ENCODE measurements at places on chromosomes 12 and 14.
A peak's percentile ranks its signal among the peaks of the same experiment; 100 is the strongest.

DNA sequence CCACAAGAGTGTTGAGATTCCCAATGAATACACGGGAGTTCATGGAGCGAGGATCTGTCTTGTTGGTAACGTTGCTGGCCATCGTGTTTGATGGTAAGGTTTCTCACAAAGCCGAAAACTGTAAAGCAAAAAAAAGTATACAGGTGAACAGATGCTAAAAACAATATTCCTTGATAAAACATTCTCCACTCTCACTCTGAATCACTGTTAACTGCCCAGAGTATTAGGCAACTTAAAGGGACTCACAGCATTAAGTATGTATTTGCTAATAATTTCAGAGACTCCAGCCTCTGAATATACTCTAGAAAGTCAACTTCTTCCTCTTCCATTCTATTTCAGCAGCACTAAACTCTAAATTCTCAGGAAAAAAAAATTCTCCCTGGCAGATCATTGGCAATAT, 35.1 kb downstream of the HNRNPC start:
- DNase-seq, result no peak

GRCh38 chr14:54348923-54349620, 47.7 kb upstream of the CDKN3 start:
- DNase-seq, result peak; percentile 60

DNA sequence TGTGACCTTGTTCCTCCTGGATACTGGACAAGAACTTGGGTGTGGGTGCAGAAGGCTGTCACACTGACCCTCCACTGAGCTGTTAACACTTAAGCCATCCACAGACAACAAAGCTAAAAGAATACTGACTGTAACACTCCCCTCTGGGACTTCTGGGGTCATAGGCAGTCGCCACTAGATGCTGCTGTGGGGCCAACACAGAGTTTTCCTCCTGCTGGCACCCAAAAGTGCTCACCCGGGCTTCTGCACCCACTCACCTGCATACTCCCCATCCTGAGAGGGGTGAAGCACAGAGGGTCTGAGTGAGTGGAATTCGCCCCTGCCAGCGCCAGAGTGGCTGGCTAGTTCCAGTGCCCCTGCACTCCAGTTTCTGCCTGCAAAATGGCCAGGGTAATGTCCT, 422.4 kb upstream of the LMO3 start:
- no peak for DNase-seq

DNA sequence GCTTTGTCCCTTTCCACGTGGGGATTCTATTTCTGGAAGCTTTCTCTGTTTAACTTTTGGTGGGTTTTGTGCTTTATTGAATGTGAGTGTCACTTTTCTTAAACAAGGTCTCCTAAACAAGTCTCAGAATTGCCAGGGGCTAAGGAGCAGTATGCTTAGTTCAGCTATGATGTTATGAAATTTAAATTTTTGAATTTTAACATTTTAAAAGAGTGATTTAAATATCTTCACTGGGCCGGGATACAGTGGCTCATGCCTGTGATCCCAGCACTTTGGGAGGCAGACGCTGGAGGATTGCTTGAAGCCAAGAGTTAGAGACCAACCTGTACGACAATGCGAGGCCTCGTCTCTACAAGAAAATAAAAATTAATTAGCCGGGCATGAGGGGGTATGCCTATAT, 276.2 kb downstream of the ERC1 start:
- DNase-seq, result no peak

DNA sequence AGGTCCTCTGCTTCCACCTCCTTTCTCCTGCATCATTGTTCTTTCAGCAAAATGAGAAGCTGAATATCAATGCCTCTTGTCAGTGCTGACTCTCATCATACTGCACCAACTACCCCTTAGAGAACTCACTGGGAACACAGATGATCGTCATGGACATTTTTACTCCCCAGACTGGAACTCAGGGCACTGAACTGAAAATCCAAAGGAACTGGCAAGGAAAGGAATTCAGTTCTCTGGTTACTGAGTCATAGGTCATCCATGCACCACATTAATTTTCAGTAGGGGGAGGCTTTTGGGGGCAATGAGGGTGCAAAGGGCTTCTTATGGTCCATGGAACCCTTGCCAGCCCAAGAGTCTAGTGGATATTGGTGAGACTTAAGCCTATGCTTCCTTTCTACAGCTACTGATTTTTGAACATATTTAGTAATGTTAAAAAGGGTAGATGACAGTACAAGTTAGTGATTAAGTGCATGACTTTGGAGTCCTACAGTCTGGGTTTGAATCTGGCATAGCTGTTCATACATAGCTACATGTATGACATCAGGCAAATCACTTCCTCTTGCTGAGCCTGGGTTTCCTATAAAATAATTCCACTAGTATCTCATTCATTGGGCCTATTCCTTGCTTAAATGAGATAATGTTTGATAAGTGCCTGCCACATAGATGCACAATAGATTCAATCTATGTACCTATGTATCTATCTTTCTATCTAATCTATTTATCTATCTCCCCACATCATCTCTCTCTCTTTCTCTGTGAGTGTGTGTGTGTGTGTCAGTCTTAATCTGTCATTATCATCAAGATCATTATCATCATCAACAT, 29.2 kb downstream of the BBS10 start:
- DNase-seq, result no peak

DNA sequence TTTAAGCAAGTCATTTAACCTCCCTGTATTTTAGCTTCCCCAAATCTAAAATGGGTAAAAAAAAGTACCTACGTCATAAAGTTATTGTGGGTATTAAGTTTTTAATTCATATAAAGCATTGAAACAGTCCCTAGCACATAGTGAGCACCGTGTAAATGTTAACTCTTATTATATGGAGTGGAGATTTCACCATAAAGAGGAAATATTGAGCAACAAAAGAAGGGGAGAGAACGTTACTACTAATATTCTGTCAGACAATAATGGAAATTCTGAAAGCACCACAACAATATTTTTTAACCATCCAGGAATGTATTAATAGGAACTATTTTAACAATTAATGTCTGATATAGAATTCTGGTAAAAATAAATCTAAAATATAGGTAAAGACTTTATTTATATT, 7.8 kb upstream of the CD163L1 start:
- no peak for DNase-seq

DNA sequence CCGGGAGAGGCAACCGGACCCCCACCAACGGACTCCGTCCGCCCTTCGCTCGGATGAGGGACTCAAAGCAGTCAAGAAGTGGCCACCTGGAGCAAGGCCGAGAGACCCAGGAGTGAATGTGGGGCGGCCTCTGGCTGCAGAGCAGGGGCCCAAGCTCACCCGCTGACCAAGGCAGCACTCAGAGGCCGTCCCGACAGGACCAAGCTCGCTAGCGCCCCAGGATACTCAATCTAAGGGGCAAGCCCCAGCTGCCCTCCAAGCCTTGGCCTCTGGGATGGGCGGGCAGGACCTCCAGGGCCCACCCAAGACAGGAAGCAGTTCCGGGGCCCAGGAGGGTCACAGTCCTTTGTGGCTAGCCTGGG, 936 bp downstream of the AKT1 start:
- DNase-seq, result no peak

DNA sequence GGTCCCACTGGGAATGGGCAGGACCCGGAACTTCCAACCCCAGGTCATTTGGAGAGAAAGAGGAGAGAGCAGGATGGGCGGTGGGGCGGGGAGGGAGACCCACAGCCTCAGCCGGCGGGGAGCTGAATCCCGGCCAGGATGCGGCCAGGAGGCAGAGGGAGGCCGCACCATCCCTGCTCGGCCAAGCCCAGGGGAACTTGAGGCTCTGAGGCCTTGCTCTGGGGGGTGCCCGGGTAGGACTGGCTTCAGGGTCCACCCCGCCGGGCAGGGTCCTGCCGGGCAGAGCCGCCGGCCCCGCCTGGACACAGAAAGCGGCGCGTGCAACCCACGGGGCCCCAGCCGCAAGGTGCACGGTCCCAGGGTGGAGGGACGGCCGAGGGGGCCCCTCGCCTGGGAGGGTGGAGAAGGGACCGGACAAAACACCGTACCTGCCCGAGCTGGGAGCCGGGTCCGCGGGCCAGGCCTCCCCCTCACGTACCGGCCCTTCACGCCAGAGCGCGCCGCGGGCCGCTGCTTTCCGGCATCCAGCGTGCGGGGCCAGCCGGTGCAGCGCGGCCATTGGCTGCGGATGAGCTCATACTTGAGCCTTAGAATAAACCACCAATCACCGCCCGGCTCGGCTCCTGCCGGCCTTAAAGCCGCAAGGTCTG, at the start of gene RPS6KL1:
Gene RPS6KL1, minus strand, starts transcription at position 509 of the 650 bp plus-strand sequence. CDS start 1,719 bp downstream, outside the sequence.
- DNase-seq, result peak; percentile 77

- peak; percentile 5 for DNase-seq
These were observed 87.1 kb downstream of the ATP2B1 start for GRCh38 chr12:89621521-89621920.

DNA sequence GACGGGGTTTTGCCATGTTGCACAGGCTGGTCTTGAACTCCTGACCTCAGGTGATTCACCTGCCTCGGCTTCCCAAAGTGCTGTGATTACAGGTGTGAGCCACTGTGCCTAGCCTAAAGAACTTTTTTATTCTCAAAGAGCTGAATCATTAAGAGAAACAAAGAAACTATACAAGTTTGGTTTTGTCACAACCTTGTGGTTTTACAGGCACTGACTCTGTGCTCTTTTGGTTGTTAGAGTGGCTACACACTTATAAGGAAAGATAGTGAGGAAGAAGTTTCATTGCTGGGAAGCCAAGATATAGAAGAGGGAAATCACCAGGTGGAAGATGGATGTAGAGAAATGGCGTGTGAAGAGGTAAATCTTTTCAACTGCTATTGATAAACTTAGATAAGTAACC, 10.1 kb upstream of the DNAH10 start:
- no peak for DNase-seq
